ENCODE measurements at places on chromosomes 1 and 21.

DNA sequence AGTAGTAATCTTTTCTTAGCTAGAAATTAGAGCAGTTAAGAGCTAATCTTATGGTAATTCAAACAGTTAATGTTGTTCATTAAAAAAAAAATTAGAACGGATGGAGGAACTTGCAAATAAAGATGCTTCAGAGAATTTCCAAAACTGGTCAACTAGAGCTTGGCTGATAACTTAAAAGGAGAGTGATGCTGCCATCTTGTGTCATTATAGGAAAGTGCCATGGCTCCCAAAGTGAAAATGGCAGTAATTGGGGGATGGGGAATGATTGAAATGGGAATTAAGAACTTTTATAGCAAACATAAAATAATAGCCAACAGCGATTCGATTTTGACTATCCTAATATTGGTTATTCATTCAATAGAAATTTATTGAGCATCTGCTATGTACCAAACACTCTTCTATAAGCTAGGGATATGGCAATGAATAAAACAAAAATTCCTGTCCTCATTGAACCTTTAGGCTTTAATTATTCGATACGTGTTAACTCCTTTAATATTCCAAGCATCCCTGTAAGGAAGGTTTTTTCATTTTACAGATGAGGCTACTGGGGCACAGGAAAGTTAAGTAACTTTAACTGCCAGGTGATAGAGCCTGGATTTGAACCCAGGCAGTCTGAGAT is 5.7 kb upstream of the PLPP3 start:
- DNase-seq, result no peak

- no peak for DNase-seq
Observed at GRCh38 chr1:108983114-108983513, 19.8 kb upstream of the CLCC1 start.

DNA sequence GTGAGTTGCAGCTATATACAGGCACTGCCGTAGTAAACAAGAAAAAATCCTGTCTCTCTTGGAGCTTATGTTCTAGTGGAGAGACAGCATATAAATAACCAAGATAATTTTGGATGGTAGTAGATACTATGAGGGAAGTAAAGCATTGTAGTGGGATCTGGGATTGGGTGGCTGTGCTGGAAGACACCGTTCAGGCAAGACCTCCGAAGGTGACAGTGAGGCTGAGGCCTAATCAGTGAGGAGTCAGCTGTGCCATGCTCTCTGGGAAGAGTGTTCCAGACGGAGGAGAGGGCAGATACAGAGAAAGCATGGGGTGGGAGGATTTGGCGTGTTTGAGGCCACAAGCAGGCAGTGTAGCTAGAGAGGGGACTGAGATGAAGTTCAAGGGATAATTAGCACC is 6.0 kb downstream of the TMEM222 start:
- DNase-seq, result no peak

- no peak for DNase-seq
Observed at GRCh38 chr1:63906047-63906704, 132.4 kb downstream of the ROR1 start.

GRCh38 chr1:29736582-29737188 is 500.4 kb downstream of the PTPRU start:
- DNase-seq, result no peak

DNA sequence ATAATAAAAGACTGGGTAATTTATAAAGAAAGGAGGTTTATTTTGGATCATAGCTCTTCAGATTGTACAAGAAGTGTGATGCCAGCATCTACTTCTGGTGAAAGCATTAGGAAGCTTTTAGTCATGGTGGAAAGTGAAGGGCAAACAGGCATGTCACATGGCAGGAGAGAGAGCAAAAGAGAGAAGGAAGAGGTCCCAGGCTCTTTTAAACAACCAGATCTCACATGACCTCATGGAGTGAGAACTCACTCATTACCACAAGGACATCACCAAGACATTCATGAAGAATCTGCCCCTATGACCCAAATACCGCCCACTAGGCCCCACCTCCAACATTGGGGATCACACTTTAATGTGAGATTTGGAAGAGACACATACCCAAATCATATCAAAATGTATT is 10.0 kb downstream of the RPTN start:
- no peak for DNase-seq

DNA sequence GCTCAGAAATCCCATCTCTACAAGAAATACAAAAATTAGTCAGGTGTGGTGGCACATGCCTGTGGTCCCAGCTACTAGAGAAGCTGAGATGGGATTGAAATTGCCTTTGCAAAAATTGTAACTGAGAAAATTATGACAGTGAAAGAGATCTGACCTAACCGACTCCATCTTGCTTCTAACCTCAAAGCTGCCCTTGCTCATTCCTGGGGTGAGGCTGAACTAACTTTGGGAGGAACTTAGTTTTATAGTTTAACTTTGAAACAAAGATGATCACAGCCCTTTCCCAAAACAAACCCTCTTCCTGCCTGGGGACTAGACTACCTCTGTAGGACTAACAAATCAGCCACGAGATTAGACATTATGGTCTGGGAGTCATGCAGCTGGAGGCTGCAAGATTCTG is 33.8 kb upstream of the ERO1B start:
- DNase-seq, result no peak

DNA sequence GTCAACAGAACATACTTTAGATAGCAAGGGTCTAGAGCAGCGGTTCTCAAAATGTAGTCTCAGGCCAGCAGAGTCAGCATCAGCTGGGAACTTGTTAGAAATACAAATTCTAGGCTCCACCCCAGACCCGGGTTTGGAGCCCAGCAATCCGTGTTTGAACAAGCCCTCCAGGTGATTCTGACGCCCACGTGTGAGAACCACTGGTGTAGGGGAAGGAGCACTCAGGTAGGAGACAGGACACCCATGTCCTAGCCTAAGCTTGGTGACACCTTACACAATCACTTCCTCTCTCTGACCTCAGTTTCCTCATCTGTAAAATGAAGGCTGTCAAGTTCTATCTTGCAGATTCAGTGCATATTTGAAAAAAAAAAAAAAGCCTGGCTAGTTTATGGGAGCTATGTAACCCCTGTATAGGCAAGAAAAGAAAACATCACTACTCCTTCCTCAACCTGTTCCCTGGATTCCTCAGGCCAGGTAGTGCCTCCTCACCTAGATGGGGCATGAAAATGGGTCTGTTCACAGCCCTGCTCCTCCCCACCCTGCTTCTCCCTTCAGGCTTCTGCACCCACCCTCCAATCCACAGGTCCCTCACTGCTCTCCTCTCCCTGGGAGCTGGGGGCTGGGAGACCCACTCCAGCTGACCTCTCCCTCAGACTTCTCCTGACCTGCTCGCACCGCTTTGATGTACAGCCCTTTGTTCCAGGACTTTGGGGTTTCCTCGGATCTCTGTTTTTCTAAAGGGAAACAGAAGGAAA is 7.1 kb upstream of the PHLDA3 start:
- no peak for DNase-seq

DNA sequence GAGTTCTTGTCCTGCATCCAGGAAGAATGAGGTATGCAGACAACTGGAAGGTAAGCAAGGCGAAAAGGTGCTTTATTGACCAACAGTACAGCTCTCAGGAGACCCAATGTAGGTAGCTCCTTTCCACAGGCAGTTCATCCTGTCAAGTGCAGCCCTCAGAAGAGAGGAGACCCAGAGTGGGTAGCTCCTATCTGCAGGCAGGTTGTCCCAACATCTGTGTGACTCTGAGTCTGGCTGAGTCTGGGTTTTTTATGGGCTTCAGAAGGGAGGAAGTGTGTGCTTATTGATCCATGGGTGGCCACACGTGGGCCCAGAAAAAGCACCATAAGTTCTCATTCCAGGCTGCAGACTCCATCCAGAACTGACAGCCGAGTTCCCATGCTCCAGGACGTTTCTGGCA is 34.0 kb downstream of the ZNF691 start:
- DNase-seq, result no peak

- no peak for DNase-seq
Observed at GRCh38 chr1:200660719-200661118, 9.0 kb downstream of the DDX59 start.

DNA sequence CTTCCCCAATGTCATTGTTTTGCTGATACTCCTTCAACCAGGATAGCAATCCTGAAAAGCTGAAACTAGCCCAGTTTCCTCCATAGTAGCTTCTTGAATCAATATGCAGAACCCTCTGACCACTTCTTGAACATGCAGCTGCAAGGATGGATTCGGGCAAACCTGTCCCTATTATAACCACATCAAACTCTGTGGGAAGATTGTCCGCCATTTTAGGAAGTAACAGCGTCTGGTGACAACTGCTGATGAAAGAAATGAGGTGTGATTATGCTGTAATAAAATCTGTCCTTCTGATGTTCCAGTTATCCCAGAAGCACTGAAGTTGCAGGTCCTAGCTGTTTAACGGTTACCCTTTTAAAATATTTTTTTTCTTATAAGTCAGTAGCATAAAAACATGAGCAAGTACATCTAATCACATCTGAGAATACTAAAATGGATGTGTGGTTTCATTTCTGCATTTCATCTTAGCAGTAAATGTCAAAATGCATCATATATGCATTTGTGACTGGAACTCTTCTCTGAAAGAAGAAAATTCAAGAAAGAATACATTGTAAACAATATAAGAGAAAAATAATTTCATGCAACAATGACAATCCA is 4.5 kb downstream of the CHML start:
- DNase-seq, result no peak

DNA sequence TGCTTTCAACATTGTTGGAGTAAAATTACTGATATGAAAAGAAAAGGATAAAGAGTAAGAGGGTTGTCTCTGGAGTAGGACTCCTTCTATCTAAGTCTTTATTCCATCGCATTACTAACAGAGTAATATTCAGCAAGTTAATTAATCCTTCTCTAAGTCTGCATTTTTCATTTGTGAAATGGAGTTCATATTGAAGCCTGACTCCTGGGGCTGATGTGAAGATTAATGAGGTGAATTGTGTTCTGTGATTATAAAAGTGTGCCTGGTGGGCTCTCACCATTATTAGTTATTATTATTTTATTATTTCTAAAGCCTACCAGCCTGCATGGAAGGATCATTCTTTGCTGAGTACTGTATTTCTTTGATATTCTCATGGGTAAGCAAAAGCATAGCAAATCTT is 1096.7 kb downstream of the KCNT2 start:
- no peak for DNase-seq

GRCh38 chr21:42624095-42624790 is 29.2 kb upstream of the PDE9A start:
- no peak for DNase-seq

DNA sequence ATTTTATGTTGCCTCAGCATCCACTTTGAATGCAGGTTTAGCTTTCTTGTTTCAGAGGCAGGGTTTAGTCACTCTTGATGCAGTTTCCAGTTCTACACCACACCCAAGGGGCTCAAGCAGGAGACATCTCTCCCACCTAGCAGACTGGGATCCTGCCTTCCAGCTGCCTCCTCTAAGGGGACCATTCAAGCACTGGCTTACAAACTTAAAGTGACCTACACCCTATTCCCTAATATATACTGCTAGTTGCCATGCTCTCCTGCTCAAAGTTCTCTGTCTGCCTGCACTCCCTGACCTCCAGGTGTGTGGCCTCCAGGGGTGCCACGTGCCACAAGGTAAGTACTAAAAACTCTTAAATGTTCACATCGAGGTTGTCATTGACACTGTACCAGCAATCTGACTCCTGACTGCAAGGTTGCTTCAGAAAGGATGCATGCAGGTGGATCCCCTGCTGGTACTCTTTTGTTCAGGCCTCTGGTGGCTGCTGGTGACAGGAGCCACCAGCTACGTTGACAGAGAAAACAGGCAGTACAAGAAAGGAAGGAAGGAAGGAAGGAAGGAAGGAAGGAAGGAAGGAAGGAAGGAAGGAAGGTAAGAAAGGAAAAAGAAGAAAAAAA is 185.9 kb downstream of the COQ8A start:
- DNase-seq, result no peak

- no peak for DNase-seq
Observed at GRCh38 chr1:167821969-167822685, 91.8 kb downstream of the ADCY10 start.

DNA sequence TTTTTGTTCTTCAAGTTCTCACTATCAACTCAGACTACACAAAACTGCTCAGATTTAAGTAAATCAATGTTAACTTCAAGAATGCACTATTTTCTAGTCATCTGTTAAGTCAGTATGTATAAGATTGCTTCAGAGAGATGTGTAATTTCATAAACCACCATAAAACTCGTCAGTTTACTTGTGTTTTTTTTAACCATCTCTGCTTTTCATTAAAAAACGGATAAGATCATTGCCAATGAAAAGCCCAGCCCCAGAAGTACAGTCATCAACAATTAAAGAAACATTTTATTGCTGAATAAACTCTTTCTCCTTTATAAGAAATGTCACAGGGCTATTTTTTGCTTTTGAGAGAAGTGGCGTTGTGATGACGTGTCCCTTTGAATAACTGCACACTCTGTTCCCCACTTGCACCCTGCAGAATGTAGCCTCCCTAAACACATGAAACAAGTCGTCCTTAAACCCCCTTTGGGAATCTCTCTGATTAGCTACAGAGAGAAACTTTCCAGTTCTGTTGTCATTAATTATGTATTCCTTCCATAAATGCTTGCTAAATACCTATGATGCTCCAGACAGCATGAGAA is 202.7 kb upstream of the FOXD3 start:
- no peak for DNase-seq

GRCh38 chr21:41458121-41458520 is 32.1 kb downstream of the MX1 start:
- DNase-seq, result no peak

DNA sequence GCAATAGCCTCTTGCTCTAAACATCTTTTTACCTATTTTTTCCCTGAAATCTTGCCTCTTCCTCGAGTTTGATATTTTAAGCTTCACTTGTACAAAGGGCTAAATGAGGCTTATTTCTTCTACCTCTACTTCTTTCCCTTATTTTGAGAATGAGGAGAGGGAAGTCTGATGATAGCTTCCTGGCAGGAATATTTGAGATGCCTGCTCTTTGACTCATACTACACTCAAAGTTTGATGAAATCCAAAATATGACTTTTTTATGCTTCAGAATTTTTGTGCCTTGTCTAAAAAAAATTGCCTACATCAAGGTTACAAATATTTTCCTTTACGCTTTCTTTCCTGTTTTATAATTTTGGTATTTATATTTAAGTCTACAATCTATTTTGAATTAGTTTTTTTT is 624.4 kb upstream of the PLXNA2 start:
- DNase-seq, result no peak
